ENCODE measurements at places on chromosomes 7 and 10.

DNA sequence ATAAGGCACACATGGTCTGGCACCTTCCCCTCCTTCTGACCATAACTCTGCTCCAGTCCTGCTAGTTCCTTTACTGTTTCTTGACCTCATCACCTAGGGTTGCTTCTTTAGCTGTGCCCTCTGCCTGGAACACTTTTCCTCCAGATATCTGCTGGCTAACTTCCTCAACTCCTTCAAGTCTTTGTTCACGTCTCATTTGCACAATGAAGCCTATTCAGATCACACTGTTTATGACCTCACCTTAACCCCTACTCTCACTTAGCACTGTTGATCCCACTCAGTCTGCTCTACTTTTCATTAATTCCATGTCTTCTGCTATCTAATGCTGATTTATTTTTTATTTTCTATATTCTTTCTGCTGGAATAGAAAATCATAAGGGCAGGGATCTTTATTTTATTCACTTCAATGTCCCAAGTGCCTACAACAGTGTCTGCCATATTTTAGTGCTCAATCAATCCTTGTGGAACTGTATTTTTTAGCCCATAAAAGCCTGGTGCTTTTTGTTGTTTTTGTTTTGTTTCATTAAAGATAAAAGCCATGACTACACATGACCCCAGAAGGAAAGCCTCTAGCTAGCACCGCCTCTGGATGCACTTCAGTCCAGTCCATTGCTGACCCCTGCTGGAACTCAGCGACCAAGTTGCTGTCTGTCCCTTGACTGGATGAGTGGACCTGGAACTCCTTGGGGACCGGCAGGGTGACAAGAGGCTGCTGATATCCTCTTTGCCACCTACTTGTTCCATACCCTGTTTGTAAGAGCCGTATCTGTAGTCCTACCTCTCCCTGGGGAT, 12.3 kb downstream of the KLF14 start:
- DNase-seq, result no peak

DNA sequence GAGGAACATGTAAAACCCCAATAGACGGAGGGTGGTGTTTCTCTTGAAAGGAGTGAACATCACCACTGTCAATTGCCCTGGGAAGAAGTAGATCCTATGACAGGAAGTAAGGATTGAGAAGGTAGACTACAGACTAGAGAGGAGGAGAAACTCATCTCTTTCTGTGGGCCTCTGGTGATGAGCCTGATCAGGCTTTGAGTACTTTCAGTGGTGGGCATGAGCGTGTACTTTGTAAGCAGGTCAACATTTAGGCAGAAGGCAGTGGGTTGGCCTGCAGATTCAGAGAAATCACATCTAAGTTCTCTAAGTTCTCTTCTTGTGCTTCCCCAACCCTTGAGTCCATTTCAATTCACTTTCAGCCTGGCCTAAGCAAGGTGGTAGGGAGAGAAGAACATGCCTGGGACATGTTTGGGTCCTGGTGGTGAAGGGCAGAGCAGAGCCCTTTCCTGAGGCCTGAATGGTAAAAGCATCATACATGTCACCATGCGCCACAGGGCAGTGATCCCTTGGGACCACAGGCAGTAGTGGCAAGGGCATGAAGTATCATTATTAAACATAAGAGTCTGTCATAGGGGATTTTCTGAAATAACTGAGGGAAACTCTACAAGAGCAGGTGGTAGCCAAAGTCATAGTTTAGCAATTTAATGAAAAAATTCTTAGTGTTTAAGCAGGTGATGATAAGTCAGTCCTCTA, 56.4 kb upstream of the ANKRD1 start:
- no peak for DNase-seq

GRCh38 chr7:27143950-27144780, 684 bp upstream of the HOXA5 start:
- DNase-seq, result no peak

DNA sequence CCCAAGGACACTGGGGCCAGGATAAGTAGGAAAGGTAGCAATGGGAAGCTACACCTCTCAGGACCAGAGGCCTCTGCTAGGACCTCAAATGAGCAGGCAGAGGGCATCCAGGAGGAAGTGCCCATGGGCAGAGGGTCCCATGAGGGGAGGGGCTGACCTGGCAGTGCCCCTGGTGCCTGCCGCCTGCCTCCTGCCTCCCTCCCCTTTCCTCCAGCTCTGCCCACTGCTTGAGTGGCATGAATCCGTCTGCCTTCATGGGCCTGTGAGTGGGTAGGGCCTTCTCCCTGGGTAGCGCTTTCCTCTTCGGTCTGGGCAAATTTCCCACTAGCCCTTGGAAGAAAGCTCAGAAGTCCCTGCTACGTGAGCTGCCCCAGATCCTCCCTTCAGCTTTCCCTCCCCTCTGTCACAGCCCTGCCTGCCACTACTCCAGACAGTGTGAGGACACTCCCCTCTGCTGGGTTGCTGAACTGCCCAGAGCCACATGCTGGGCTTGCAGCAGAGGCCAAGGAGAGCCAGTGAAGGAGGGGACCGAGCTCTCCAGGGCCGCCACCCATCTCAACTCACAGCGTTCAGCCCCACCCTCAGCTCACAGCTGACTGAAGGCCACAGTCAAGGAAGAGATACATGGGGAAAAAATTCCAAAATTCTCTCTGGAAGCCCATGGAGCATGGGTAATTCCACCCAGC, 141.4 kb downstream of the ARHGAP22 start:
- DNase-seq, result no peak

- DNase-seq, result no peak
Observed at GRCh38 chr10:124602121-124602561, 140.5 kb downstream of the LHPP start.

DNA sequence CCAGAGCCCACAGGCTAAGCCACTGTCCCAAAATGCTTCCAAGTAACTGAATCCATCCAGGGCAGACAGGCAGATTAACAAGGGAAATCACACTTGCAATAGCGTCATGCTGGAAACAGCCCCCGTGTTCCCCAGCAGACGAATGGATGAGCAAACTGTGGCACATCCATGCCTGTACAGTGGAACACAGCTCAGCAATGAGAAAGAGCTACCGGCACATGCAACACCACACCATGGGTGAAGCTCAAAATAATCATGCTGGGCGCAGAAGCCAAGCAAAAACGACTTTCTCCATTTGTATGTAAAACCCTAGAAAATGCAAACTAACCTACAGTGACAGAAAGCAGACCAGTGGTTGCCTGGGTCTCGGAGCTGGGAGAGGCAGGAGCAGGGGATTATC, 153.1 kb downstream of the SLIT1 start:
- no peak for DNase-seq

GRCh38 chr10:61729596-61729995, 66.9 kb downstream of the CABCOCO1 start:
- DNase-seq, result no peak

DNA sequence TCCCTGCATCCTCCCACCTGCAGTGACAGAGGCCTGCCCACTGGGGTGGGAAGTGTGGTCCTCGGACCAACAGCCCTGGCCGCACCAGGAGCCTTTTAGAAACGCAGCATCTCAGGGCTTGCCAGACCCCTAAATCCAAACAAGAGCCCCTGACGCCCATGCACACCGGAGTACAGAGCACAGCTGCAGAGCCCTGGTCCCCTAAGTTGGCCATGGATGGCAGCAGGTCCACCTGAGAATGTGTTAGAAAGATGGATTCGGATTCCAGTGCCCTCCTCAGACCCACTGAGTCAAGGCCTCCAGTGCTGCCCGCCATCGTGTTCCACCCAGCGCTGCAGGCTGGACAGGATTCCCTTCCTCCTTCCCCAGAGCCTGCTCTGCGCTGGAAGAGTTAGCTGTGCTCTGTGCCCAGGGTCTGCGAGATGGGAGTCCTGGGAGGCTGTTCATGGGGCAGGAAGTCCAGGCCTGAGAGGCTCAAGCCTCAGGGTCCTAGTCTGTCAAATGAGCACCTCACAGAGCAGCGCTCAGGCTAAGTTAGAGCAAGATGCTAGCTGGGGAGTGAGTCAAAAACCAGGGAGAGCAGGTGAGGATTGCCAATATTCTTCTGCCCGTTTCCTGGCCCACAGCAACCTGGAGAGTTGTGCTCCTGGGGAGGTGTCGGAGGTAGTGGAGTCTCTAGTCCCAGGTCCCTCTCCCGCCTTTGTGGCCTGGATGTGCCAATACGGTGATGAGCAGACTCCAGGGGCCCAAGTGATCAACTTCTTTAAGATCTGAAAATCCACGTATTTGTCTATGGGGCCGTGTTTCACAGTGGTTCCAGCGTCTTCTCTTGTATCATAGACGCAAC, 95.9 kb upstream of the GPR26 start:
- no peak for DNase-seq

GRCh38 chr10:44056967-44057805, 327.7 kb downstream of the CXCL12 start:
- DNase-seq, result no peak

DNA sequence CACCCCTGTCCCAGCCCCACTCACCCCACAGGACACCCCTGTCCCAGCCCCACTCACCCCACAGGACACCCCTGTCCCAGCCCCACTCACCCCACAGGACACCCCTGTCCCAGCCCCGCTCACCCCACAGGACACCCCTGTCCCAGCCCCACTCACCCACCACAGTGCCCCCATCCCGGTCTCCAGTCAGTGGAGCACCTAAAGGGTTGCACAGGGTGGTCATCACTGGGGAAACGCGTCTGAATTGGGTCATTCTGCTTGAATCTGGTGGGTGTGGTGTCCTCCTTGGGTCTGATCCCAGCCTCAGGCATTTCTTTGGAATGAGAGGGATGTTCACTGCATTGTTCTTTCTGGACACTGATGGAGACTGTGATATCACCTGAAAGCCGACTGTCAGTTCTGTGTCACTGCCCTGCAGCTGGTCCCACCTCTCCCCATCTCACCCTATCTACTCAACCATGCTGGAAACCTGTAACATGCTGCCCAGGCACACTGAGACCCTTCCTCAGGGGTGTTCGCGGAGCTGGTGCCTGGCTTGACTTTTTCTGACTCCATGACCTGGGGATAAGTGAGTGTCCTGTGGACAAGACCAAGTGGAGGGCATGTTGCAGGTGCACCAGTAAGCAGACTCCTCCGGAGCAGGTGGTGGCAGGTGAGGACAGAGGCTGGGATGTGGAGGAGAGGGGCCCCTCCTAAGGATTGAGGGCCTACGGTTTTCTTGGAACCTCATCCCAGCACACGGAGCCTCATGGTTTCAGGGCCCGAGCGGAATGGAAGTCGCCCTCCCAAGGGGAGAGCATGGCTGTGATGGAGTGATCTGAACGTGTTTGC, 262.5 kb upstream of the PPP2R2D start:
- DNase-seq, result no peak

- no peak for DNase-seq
Observed at GRCh38 chr7:12303062-12303461, 92.0 kb downstream of the TMEM106B start.

- no peak for DNase-seq
Observed at GRCh38 chr7:42720991-42721796, 190.7 kb downstream of the C7orf25 start.

DNA sequence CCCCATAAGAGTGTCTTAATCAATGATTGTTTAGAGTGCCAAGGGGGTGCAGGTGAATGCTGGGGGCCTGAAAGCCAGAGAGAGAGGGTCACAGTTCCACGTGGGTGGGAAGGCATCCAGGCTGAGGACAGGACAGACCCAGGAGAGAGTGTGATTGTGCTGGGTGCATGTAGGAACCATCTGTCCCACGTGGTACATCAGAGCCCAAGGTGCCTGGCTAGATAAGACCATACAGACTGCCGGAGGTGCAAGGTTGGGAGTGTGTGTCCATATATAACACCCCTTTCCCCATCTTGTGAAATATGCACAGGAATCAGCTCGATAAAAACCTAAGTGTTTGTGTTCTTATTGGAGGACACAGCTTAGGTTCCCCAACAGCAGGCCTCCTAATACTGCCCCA, 85.5 kb downstream of the WIPF3 start:
- no peak for DNase-seq

- no peak for DNase-seq
Observed at GRCh38 chr10:81414038-81414437, 461.0 kb upstream of the NRG3 start.

- DNase-seq, result no peak
Observed at GRCh38 chr10:3485057-3485686, 299.8 kb downstream of the KLF6 start.

- DNase-seq, result no peak
Observed at GRCh38 chr7:23419845-23420244, 50.4 kb downstream of the IGF2BP3 start.

GRCh38 chr7:70529914-70530585, 601.9 kb upstream of the GALNT17 start:
- DNase-seq, result no peak

DNA sequence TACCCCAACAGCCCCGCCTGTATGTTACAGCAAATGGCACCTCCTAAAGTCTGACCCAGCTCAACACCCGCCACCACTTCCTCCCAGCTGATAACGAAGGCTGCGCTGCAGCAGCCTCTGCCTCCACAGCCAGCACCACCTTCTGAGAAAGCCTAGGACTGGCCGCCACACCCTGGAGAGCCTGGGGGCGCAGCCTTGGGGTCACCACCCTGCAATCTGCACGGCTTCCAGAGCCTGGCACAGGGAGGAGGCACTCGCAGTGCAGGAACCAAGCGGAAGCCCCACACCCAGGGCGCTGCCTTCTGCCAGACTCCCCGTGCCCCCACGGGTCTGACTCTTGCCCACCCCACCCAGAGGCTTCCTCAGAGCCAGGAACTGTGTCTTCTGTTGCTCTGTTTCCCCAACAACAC, 112.5 kb downstream of the MAD1L1 start:
- peak; percentile 32 for DNase-seq

DNA sequence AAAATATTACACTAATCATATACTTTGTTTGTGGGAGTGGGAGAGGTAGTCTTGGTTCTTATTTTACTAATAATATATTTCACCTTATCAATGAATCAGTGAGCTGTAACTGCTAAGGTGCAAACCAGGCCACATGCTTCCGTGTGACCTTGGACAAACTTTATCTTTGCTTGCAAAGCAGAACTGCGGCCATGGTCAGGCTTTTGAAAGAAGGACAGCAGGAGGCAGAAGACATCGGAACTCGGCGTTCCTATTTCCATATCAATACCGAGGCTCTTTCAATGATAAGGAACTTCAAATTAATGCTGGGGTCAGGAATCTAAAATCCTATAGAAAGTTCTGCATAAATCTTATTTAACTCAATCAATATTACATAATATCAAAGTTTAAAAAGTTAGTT, 491.9 kb upstream of the PFKP start:
- no peak for DNase-seq

DNA sequence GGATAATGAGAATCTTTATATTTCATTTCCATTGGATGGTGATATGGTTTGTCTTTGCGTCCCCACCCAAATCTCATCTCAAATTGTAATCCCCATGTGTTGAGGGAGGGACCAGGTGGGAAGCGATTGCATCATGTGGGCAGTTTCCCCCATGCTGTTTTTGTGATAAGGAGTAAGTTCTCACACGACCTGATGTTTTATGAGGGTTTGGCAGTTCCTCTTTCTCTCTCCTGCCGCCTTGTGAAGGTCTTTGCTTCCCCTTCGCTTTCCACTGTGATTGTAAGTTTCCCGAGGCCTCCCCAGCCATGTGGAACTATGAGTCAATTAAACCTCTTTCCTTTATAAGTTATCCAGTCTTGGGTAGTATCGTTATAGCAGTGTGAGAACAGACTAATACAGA, 59.4 kb downstream of the MTPN start:
- DNase-seq, result no peak

GRCh38 chr7:55075464-55076021, 56.7 kb downstream of the EGFR start:
- DNase-seq, result no peak
